ENCODE measurements at places on chromosomes 2 and 18.

DNA sequence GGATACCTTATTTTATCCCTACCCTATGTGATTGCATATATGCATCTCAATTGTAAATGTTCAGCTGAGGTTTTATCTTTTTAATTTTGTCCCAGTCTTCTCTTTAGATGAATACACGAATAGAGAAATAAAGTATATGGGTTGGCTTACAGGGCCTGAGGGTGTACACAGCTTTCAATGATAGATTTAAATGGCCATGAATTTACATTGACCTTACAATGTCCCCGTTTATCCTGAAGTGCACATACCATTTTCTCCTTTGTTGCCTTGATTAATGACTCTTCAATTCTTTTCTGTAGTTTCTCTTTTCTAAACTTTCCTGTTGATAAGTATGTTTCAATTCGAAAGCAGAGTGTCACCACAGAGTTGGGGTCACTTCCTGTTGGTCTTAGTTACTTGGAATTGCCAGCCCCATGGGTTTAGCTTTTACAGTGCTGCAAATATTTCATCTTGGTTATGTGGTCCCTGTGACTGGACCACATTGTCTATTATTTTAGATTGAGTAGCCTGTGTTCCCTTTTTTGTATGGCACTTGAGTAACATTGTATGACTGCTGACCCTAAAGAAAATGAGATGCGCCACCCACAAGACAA lies 1616.3 kb upstream of the ACVR2A start:
- no peak for DNase-seq

GRCh38 chr2:180478883-180479282 lies 471.8 kb upstream of the CWC22 start:
- no peak for DNase-seq

- no peak for DNase-seq
Measured at GRCh38 chr2:28526527-28527132, 30.8 kb downstream of the PLB1 start.

- DNase-seq: no peak
Measured at GRCh38 chr18:69758458-69758857, 189.2 kb downstream of the CD226 start.

- no peak for DNase-seq
Measured at GRCh38 chr2:35415282-35415681, 940.3 kb upstream of the CRIM1 start.

GRCh38 chr2:64819774-64820688 lies 166.3 kb upstream of the SERTAD2 start:
- no peak for DNase-seq

GRCh38 chr2:13698847-13699246 lies 933.7 kb upstream of the LRATD1 start:
- peak; percentile 7 for DNase-seq

GRCh38 chr18:26429535-26430226 lies 118.7 kb downstream of the KCTD1 start:
- DNase-seq: no peak

- no peak for DNase-seq
Measured at GRCh38 chr18:57113799-57114420, 33.0 kb upstream of the BOD1L2 start.

DNA sequence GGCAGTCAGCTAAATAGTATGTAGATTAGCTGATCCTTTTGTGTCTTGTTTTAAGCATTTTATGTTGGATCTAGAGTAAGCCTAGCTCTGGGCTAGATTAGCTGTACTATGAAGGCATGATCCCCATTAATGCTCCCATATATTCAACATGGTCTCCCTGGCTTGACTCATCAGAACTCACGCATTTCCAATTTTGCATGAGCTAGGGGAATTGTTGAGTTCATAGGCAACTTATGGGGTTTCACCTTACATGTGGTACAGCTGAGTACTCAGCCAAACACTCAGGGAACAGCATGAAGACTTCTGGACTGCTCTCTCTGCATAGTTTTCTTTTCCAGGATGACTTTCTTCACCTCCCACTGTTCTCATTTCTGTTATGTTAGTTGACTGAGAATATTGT lies 248.2 kb downstream of the TMX3 start:
- no peak for DNase-seq

DNA sequence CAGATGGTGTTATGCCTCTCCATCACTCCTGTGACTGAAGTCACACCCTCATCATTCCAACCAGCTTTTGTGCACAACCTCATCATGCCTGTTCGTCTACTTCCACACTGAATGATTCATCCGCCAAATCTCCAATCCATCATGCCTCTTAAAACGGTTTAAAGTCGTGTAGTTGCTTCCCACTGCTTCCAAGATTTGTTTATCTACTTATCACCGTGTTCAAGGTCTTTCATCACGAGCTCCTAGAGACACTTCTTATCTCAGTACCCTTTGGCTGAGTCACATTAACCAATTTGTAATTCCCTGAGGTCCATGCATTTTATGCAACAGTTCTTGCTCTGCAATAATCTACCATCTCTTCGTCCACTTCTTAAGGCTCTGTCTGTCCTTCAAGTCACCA lies 592.3 kb upstream of the ID2 start:
- DNase-seq: no peak

DNA sequence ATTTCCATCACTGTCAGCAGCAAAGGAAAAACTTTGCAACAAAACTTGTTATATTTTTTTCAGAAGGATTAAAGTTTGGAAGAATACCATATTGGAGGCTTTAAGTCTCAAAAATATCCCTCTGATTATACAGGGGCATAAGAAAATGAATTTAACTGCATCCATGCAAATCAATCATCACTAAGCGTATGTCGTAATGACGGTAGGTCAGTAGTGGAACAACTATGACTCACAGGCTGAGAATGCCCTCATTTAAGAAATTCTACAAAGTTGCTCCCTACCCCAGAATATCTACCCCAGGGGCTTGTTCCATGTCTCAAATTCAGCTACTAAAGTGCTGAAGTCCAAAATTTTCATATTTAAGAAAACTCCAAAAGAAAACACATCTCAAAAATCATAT lies 12.5 kb upstream of the NAB1 start:
- no peak for DNase-seq

- no peak for DNase-seq
Measured at GRCh38 chr2:99140860-99141109, 722 bp upstream of the C2orf15 start.

DNA sequence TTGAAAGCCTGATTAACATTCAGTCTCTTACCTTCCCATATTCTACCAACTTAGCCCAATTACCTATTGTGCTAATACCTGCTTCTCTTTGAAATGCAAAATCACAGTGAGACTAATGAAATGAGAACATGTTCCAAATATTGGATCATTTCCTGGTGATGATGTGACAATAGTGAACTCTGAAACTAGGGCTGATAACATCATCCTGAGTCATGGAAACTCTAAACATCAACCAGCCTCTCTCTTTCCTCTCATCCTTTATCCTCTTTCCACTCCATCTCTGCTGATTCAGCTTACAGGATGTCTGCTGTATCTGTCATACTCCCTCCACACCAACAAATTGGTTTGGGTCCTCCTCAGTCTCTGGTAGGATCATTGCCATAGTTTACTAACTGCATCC lies 98.8 kb upstream of the NCKAP5 start:
- no peak for DNase-seq

GRCh38 chr2:108128249-108128648 lies 111.5 kb upstream of the SULT1C3 start:
- DNase-seq: no peak

GRCh38 chr18:9811978-9812377 lies 73.8 kb upstream of the TXNDC2 start:
- no peak for DNase-seq

DNA sequence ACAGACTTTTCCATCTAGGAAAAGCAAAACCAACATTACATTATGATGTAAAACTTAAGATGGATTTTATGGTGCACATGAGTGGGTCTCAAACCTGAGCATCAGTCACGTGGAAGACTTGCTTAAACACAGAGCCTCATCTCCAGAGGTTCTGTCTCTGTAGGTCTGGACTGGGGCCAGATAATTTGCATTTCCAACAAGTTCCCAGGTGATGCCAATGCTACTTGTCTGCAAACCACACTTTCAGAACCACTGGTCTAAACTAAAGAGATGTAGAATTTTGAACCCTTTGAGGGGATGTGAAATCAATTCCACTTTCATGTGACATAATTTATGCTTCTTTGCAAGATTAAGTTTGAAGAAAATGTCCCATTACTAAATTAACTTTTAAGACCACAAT lies 522.8 kb downstream of the MBD2 start:
- no peak for DNase-seq

GRCh38 chr2:5978131-5978751 lies 286.1 kb downstream of the SOX11 start:
- no peak for DNase-seq

DNA sequence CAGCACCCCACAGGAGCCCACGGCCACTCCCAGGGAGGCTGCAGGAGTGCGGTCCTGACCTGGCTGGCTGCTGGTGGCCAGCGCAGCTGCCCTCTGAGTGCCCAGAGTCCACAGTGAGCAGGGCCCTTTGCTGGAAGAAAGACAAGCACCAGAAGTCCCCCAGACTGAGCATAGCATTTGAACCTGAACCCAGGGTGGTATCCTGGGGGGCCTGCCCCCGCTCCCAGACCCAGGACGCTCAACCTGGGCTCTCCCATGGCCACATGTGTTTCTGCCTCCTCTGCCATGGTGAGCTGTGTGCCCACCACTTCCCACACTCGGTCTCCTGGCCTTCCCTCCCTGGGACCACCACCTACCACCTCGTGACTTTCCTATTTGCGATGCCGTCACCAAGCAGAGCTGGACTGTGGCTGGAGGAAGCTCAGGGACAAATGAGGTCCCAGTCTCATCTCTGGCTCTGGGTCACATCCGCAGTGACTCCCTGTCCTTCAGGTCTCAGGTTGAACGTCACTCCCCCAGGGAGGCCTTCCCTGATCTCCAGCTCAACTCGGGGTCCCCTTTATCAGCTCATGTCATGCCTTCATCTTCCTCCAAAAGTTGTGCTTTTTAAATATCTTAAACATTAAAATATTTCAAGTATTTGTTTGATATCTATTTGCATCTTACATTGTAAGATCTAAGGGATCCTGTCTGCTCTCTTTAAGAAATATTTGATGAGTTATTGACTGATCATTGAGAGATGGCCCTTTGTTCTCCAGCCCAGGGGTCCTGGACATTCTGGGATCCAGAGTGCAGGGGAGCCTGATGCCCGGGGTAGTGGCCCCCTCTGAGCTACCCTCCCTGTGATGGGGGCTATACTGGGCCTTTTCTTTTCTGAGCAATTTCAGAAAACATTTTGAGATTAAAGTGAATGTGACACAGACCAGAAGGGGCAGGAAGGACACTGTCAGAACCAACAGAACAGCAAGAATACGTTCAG lies 16.4 kb upstream of the GPR55 start:
- DNase-seq: no peak

GRCh38 chr2:231955758-231956472 lies 5.6 kb upstream of the DIS3L2 start:
- DNase-seq: no peak

- no peak for DNase-seq
Measured at GRCh38 chr2:162838136-162838497, 450 bp downstream of the KCNH7 start.

GRCh38 chr2:192313773-192314172 lies 119.0 kb upstream of the TMEFF2 start:
- DNase-seq: no peak
